ENCODE measurements at places on chromosomes 16 and 17.

- no peak for DNase-seq
Measured at GRCh38 chr16:67268136-67268579, 11.2 kb upstream of the PLEKHG4 start.

DNA sequence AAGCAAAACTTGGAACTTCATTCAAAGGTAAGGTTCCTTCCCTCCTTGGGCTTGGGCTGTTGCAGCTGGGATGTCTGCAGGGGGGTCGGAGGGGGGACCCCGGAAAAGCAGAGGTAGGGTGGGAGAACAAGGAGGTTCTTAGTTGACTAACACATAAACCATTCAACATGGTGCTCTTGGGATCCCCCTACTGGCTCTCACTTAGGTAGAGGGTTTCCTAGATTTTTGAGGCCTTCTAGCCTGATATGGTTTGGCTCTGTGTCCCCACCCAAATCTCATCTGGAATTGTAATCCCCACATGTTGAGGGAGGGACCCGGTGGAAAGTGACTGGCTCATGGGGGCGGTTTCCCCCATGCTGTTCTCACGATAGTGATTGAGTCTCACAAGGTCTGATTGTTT, 93.9 kb downstream of the RGS9 start:
- DNase-seq = no peak

GRCh38 chr17:50330151-50330775, 15.7 kb upstream of the XYLT2 start:
- no peak for DNase-seq

DNA sequence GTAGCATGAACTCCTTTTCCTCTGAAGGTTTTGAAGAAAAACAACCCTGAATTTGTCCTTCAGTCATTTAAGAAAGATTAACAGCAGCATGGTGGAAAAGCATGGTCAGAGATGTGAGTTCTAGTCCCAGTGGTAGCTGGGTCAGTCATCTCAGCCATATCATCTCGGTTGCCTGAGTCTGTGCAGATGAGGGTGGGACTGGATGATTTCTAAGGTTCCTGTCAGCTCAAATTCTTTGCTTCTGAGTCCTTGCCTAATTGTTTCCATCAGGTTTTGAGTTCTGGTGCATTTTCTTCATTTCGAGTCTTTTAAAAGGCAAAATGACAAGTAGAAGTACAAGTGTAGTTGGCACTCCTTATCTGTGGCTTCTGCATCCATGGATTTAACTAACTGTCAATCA, 63.9 kb downstream of the TNRC6C start:
- no peak for DNase-seq

All from NCI-H774 (cell line).